T follicular helper cell (primary cell): ENCODE measurements at places on chromosomes 13 and 19.

DNA sequence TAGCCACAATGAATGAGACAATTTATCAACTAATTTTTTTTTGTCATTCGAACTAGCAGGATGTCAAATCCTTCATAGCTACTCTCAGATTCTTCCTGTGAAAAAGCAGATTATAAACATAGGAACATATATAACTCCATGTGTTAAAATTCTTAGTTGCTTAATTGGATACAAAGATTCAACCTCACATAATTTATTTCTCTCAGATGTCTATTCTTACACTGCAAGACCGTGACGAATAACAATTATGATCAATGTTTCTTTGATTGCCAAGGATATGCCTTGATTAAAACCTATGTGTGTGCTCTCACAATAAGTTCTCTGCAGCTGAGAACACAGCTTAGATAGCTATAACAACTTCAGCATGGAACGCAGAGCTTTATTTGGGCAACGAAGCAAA, 872.7 kb downstream of the PCDH9 start:
- no peak for DNase-seq

DNA sequence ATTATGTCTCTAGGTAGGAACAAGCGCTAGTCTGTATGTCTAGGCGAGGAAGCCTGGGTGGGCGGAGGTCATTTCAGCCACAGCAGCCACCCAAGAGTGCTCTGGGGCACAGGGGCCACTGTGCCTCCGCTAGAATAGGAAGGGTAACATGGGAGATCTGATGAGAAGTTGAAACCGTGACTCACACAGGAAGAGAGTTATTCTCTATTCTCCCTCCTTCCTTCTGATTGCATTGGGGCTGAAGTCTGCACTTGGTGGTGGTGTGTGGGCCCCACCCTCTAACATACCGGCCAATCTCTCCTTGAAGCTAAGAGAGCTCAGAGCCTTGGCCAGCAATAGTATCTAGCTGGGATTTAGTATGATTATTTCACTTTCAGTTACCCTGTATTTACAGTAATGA, 20.3 kb upstream of the GGACT start:
- DNase-seq, result no peak

DNA sequence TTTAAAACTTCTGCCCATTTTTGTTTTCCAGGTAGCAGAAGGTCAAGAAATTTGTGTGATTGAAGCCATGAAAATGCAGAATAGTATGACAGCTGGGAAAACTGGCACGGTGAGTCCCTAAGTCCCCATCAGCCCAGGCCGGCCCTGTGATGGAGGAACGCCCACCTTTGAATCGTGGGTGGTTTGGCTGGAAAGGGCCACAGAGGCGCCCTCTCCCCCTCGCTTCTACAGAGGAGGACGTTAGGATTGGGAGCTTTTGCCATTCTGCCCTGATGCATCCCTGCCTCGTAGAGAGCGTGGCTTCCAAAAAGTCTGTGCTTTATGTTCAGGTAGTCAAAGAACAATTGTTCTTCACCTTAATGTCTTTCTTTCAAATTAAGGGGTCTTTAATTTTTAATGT, 60.9 kb downstream of the GGACT start:
- no peak for DNase-seq

- DNase-seq, result no peak
These were observed 7.6 kb downstream of the SIRT2 start for GRCh38 chr19:38891771-38892170.

- DNase-seq, result no peak
These were observed 91.7 kb downstream of the HSPH1 start for GRCh38 chr13:31069808-31070534.

DNA sequence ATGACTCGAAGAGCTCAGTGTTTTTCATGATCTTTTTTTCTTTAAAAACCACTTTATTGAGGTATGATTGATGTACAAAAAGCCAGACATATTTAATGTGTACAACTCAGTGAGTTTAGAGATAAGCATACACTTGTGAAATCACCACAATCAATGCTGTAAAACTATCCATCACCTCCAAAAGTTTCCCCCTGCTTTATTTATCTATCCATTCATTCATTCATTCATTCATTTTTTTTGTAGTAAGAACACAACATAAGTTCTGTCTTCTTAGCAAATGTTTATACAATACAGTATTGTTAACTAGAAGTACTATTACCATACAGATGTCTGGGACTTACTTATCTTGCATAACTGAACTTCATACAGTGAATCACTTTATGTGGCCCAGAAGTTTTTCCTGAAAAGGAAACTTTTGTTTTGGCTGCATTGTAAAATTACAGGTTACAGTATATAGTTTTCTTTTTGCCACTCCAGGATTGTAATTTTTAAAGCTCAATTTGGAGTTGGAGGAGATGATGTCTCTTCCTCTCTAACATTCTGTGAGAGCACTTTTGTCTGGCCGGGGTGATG, 6.7 kb downstream of the RAP2A start:
- no peak for DNase-seq

DNA sequence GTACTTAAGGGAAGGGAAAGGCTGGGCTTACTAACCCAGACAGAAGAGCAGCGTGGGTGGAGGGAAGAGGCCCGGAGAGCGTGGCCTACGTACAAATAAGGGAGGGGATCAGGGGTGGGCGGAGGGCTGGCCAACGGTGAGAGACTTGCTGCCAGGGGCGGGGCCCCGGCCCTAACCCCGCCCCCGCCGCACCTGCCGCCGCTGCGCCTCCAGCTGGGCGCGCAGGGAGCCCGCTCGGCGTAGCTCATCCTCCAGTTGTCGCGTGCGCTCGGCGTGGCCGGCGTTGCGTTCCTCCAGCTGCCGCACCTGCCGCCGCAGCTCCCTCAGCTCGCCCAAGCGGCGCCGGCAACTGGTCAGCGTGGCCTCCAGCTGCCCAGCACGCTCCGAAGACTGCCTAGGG, 5.7 kb downstream of the HOOK2 start:
- DNase-seq, result no peak

- no peak for DNase-seq
These were observed 133.4 kb downstream of the LACC1 start for GRCh38 chr13:44012910-44013757.

GRCh38 chr19:1105873-1106840, 2.4 kb downstream of the GPX4 start:
- no peak for DNase-seq

DNA sequence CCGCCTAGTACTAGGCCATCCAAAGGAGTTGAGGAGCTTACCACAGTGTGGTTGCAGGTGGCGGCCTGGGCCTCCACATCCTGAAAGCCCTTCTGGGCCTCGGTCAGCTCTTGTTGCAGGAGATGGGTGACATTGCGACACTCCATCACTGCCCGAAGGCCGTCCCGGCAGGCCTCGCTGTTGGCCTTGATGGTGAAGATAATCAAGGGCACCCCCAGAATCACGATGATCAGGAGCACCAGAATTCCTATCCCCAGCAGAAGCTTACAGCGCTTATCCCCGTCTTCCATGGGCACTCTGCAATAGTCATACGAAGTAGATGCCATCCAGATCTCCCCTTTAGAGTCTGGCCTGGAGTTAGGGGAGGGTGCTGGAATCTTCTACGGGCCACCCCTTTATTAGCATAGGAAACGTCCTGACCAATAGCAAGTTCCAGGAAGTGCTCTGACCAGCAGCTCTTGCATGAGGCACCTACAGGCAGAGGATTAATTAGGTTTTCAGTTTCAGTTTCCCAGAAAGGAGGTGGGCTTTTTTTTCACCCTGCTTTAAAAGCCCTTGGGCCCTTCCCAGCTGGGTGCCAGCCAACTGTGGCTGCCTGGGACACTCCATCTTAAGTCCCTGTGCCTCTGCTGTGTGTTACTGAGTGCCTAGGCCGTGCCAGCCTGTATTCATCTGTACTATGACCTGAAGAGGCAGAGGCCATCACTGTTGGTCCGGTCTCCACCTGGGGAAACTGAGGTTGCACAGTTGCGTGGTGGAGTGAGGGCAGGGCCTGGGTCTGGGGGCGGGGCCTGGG, at the start of gene BST2:
Gene BST2, minus strand, starts transcription at position 381 of the 796 bp plus-strand sequence. Its CDS starts 55 bp downstream, at position 326.
- peak; percentile 33 for DNase-seq

DNA sequence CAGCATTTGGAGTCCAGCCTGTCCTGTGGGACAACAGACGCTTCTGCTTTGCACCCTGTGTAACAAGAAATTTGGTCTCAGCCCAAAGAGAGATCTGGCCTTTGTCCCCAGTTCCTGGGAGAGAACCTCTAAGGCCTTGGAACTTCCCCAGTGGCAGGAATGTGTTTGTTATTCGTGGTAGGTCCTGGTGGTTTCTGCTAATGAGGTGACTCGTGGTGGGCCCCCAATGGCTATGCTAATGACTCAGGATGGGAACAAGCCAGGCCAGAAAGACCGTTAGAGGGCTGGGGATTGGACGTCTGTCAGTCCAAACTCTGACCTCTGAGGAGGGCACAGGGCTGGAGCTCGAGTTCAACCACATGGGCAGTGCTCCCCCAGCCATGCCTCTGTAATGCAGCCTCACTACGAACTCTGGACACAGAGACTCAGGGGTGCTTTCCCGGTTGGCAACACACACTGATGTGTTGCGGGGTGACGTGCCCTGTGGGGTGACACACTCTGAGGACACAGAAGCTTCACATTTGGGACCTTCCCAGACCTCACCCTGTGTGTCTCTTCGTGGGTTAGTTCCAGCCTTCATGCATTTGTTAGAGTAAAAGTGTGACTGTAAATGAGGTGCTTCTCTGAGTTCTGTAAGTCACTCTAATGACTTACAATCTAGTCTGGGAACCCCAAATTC, 38.9 kb downstream of the TEX29 start:
- no peak for DNase-seq

DNA sequence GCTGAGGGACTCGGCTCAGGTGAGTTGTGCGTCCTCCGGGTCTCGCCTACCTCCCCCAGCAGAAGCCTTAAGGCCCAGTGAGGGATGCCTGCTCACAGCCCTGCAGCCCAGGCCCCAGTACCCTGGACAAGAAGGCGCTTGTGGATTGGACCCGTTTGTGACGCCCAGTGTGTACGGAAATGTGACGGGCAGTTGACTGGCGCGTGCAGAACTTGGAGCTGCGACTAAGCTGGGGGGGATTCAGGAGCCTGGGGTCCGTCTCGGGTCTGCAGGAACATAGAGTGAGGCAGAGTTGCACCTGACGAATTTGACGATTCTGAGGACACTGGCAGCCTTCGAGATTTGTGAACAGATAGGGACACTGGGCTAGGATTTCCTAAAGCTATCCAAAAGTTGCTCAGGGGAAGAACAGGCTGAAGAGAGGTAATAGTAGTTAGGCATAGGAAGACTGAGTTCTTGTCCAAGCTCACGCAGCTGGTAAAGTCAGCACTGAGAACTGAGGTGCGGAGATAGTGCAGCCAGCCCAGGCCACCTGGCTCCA, 519 bp downstream of the ZNF551 start:
- DNase-seq, result no peak
